BJ (cell line): ENCODE measurements at places on chromosomes 1 and 21. TPM values are rescaled to one million over a fixed set of nuclear protein-coding genes. Genes with fewer than 3 reads are reported as not detected.

The ATP1A4 gene
- not detected in 2 replicates for polyA plus RNA-seq

The KCNJ9 gene
- polyA plus RNA-seq: not detected in 2 replicates

The HTR6 gene
- polyA plus RNA-seq: not detected in 2 replicates

The KRTAP7-1 gene
- not detected in 2 replicates for polyA plus RNA-seq

The PROK1 gene
- polyA plus RNA-seq: not detected in 2 replicates

The ABCG1 gene
- 0.15 and 0.29 TPM in 2 replicates for polyA plus RNA-seq

The RHD gene
- 0.10 and 0.12 TPM in 2 replicates for polyA plus RNA-seq

The TBCE gene
- 16.0 and 28.6 TPM in 2 replicates for polyA plus RNA-seq

The HSPB7 gene
- 32.5 and 66.6 TPM in 2 replicates for polyA plus RNA-seq

The TOR1AIP2 gene
- polyA plus RNA-seq: 17.4 and 33.4 TPM in 2 replicates

The HSD3B1 gene
- polyA plus RNA-seq: not detected in 2 replicates

The KRTAP11-1 gene
- not detected in 2 replicates for polyA plus RNA-seq

The LHX8 gene
- 0.05 and 0.06 TPM in 2 replicates for polyA plus RNA-seq

The IRF6 gene
- polyA plus RNA-seq: 0.94 and 1.7 TPM in 2 replicates

The ST6GALNAC5 gene
- 0.80 and 3.0 TPM in 2 replicates for polyA plus RNA-seq

The ELAPOR1 gene
- 1.1 and 2.3 TPM in 2 replicates for polyA plus RNA-seq
